Stimulated activated naive CD8-positive, alpha-beta T cell treated with anti-CD3 and anti-CD28 coated beads, Interleukin-15, amount 100 ng/mL, for 72 hours (primary cell): ENCODE measurements at places on chromosomes 7 and 10.

GRCh38 chr7:120077777-120078176, 195.2 kb upstream of the KCND2 start:
- DNase-seq = no peak

GRCh38 chr7:156662277-156662676, 21.7 kb downstream of the RNF32 start:
- DNase-seq = no peak

- no peak for DNase-seq
Measured at GRCh38 chr7:23238983-23239652, 7.5 kb upstream of the GPNMB start.

- no peak for DNase-seq
Measured at GRCh38 chr10:103620352-103620740, 126.8 kb downstream of the NEURL1 start.

GRCh38 chr10:5949009-5949759, 28.2 kb downstream of the IL15RA start:
- DNase-seq = peak; percentile 38

- DNase-seq = no peak
Measured at GRCh38 chr7:135161669-135162068, 8.8 kb downstream of the CYREN start.
